ENCODE measurements at places on chromosomes 6 and 20.

GRCh38 chr6:149716181-149716963, 1.5 kb downstream of the LATS1 start:
- DNase-seq, result no peak

DNA sequence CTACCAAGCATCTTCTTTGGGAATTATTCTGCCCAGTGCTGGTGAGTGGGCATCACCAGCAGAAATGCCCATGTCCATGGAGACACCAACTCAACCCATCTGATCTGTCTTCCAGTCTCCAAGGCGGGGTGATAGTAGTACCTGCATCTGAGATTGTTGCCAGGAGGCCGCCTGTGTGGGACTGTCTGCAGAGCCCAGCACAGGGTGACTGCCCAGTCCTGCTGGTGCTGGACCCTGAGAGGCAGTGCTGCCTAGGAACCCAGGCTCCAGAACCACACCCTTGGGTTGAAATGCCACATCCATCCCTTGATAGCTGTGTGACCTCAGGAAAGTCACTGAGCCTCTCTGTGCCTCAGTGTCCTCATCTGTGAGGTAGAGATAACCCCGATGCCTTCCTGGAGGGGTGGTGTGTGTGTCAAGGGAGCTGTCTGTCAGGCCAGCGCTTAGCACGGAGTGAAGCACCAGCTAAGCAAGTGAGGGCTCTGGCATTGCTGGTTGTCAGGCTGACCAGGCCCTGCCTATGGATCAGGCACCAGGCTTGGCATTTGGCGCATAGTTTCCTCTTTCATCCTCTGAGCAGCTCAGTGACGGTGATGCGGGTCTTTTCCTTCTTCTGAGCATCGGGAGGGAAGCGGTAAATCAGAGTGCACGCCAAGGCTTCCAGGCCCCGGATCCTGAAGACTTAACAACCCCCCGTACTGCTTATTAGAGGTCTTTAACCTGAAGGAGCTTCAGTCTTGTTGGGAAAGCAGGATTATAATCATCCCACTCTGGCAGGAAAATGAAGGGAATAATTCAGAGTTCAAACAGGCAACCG, 268.2 kb downstream of the CDH4 start:
- DNase-seq, result no peak

DNA sequence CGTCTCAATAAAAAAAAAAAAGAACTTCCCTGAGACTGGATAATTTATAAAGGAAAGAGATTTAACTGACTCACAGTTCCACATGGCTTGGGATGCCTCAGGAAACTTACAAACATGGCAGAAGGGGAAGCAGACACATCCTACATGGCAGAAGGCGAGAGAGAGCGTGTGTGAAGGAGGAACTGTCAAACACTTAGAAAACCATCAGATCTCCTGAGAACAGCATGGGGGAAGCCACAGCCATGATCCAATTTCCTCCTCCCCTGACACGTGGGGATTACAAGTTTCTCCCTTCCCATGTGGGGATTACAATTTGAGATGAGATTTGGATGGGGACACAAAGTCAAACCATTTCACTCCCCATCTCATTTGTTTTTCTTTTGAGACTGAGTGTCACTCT, 46.6 kb upstream of the TFAP2C start:
- DNase-seq, result no peak

DNA sequence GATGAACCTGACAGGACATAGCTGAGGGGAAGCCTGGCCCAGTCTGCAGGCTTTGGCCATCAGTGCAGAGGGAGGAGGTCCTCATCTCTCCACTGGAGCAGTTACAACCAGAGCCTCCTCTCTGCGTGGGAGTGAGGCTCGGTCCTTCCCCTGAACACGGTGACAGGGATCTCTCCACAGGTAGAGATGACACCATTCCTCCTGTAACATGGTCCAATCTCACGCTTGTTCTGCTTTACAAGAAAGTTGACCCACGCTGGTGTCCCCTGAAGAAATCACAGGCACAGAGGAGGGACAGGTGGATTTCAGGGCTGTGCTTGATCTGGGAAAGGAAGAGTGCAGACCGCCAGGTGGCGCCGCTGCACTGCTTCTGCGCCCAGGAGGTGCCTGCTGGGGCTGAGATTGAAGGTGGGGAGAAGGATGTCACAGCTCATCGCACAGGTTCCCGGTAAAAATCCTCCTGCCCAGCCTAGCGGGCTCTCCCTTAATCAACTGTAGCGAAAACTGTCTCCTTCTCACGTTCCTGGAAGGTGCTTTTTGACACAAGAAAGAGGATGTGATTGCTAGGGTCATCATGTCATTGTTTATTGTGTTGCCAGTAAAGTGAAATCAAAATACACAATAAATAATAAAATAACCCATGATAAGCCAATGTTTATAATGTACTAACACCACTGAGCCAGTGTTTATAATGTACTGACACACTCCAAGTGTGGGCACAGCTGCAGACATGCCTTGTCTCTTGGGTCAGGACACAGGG, 20.4 kb downstream of the HLA-G start:
- peak; percentile 30 for DNase-seq

DNA sequence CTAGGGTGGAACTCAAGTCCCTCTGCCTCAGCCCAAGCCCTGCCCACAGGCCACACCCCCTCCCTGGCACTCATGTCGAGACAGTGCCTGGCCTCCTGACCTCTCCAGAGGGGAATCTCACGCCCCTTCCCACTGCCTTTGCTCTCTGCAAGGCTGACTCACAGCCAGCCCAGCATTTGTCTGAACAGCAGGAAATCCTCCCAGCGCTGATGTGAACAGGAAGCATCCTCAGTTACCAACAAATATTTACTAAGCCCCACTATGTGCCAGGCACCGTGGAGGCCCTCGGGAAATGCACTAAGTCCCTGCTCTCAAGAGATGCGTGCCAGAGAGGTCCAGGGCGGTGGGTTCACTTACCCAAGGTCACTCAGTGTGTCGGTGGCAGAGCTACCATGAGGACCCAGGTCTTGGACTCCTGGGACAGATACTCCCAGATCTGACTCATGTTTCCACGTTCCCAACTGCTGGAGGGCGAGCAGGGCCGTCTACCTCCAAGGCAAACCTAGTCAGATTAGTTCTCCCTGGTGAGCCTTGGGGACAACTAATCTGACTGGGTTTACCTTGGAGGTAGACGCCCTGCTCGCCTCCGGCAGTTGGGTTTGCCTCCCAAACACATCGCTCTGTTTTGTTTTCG, 7.8 kb downstream of the ADA start:
- DNase-seq, result peak; percentile 72
